ENCODE measurements at places on chromosomes 5 and 9.

DNA sequence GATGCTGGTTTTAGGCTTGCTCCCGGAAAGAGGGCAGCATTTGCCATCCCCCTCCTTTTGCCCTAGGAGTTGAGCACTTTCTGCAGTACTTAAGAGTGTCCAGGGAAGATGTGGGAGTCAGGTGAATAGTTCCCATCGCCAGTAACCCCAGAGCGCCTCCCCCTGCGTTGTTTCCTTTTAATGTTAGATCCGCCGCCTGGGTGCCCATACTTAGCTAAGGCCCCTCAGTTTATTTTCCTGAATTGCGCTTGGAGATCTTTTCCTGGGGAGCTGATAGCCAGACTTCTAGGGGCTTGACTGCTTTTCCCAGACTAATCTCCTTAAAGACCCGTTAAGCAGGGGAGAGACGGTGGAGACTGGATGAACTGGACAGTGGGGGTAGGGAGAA is 377 bp upstream of the PCDHAC2 start:
- peak; percentile 24 for DNase-seq

DNA sequence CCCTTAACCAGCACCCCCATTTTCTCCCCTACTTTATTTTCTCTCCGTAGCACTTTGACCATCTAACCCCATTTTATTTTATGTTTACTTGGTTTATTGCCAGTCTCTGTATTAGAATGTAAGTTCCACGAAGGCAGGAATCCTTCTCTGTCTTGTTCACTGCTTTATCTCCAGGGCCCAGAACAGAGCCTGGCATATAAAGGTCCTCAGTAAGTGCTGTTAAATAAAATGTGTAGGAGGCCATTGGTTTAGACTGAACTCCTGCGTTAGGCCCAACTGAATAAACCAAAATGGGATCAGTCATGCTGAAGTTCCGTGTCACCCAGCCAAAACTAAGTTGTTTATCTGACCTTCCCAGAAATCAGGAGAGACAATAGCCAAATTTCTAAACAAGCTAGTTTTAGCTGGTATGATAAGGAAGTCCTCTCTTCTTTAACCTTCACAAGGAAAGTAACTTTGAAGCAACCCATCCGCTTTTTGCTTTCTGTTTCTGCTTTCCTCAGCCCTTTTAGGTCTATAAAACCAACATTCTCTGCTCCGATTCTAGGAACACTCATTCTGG is 29.0 kb upstream of the CCNJL start:
- no peak for DNase-seq

DNA sequence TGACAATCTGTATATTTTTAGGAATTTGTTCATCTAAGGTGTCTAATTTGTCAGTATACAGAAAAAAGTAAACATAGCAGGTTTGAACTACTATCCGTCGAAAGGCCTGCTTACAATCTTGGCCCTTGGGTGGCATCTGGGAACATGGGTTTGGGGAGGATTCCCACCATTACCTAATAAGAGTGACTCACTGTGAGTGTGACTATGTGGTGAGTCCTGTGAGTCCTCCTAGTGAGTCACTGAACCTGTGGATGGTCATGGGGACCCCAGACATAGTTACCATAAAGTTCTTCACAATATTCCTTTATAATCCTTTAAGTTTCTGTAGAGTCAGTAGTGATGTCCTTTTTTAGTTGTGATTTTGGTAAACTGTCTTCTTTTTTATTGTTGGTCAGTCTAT is 37.0 kb downstream of the RNF130 start:
- no peak for DNase-seq

DNA sequence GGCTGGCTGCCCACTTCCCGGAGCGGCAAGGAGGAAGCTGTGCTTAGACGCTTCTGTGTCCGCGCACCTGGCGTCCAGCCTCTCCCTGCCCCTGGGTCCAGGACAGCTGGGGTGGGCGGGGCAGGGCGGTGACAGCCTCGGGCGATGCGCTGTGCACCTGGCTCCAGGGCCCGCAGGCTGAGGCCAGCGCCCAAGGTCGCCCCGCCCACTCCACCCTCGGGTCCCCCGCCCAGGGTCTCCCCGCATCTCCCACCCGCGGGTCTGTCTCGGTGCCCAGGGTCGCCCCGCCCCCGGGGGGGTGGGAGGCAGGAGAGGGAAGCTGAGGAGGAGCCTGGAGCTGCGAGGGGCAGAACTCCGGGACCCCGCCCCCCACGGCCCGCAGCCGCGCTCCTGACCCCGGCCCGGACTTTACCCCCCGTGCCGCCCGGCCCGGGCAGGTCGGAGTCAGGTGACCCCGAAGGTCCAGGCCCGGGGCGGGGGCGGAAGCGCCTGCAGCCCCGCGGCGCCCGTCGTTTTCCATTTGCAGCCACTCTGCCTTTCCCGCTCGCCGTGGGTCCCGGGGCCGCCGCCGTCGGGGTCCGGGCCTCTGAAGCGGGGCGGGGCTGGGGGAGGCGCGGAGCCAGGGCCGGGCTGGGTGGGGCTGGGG is at the start of gene ENTPD8:
Gene ENTPD8 (minus strand): TSS at position 69 of the 646 bp plus-strand sequence. CDS start 3,072 bp downstream, outside the sequence.
- peak; percentile 75 for DNase-seq

- DNase-seq, result no peak
Measured at GRCh38 chr9:112184946-112185345, 9.8 kb upstream of the SUSD1 start.

GRCh38 chr9:73104342-73104741 is 47.3 kb upstream of the ANXA1 start:
- no peak for DNase-seq

GRCh38 chr5:117205894-117206293 is 631.3 kb upstream of the SEMA6A start:
- DNase-seq, result no peak

GRCh38 chr9:79233542-79233941 is 338.2 kb upstream of the TLE4 start:
- DNase-seq, result peak; percentile 42

DNA sequence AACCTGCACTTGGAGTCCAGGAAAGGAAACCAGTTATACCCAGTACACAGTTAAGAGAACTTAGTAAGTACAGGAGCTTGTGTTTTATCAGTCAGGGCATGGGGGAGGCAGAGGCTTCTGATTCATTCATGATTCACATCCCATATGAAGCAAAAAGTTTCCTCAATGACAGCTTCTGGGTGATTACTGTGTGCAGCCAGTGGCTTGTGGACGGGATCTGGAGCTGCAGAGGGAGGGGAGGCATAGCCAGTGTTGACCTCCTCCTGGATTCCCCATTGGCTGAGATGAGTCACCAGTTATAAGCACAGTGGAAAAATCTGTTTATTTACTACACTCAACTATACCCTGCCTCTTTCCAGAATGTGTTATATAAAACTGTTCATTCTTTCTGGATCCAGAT is 17.7 kb downstream of the IL31RA start:
- DNase-seq, result no peak

DNA sequence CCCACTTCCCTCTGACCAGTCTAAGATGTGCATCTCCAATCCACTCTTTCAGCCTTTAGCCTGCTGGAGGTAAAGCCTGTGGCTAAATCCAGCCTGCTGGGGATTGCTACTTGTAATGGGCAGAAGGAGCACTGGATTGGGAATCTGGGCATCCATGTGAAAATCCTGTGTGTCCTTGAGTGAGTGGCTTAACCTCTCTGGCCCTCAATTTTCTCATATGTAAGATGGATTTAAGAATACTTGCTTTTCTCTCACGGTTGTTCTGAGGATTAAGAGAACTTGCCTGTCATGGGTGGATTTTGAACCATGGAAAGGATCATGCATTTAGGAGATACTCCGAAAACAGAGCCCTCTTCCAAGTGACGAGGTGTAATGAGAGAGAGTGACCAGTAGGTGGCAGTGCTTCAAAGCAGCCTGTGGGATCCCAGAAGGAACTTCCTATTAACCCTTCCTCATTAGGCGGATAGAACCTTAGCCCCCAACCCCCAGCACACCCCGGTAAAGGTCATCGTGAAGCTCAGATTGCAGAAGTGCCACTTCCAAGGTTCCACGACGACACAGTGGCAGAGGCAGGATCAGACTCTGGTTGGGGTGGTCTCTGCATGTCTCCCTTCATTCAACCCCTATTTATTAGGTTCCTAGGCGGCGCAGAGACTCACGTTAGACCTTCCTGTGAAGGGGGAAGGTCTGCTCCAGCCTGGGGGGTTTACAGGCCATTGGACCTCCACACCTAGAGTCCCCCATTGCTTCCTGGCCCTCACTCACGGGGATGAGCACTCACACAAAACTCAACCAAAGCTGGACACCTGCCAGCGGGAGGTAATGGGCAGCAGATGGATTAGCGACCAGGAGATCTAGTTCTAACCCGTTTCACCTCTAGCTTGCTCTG is 68.7 kb upstream of the ZNF618 start:
- DNase-seq, result peak; percentile 51

DNA sequence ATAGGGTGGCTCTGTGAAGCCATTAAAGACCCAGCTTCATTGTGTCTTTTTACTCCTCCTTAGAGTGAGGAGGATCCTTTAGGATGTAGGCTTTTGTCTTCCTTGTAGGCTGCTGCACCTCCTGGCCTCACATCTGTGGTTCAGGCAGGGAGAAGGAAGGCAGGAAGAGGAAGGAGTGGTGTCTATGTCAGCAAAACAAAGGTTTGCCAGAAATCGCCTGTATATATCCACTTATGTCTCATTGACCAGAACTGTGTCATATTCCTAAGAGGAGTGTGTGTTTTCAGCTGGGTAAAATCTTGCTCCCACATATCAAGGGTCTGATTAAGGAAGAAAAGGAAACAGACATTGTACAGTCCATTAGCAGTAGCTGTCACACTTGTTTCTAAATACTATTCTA is 213.8 kb downstream of the ARHGAP26 start:
- no peak for DNase-seq

DNA sequence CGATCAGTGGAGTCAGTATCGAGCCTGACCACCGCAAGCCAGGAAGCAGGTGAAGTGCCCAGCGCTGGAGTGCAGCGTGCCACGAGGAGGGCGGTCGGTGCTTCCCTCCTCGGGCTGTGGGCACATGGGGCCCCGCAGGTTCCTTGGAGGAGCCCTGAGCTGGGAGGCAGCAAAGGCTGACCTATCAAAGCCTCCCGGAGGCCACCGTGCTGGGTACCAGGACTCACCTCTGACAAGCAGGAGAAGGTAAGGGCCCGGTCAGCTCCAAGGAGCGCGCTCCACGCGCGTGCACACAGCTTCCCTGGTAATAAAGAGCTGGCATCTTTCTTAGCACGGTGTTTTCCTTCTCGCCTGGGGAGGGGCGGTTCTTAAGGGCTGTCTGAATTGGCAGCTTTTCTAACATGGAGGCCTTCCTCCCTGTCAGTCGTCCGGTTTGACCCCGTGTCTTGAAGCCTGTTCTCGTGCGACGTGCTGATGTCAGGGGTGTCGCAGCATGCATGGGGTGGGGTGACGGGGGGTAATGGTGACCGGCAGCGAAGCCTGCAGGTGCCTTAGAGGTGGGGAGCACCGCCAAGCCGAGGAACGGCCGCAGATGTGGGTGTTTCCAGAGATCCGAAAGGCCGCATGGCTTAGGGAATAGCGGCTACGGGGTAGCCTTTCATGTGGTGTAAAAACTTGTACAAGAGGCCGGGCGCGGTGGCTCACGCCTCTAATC is 13.1 kb downstream of the PMPCA start:
- DNase-seq, result no peak
